Astrocyte of the spinal cord (primary cell): ENCODE measurements at places on chromosomes 4 and X.

DNA sequence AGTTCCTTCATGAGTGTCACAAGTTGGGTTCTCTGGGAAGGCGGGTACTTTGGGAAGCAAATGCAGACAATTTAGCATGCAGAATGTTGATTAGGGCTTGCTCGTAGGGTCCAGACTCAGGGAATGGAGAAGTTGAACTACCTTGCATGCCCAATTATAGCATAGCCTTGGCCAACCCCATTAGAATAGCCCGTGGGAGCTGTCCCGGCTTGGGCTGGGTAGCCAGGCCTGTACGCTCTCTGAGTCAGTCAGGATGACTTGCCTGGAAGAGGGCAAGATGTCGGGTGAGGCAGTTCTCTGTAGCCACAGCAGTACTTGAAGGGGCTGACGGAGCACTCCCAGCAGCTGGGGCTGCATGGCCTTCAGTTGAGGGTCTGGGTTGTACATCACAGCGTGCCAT, 19.5 kb downstream of the KIAA0232 start:
- DNase-seq: no peak

DNA sequence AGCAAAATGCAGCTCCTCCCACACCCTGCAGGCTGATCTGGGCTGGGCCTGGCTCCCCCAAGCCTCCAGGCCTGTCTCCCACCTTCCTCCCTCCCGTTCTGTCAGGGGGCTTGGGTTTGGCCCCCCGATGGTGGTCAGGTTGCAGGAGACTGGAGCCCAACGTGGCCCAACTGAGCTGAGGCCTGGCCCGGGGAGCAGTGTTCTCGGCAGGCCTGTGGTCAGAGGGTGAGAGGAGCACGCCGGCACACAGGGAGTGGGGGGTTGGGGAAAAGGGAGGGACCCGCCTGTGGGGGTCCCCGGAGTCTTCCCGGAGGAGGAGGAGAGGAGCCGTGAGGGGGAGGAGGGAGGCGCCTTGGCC, 43.2 kb upstream of the NKX1-1 start:
- DNase-seq: no peak

GRCh38 chr4:174537634-174538033, 15.3 kb upstream of the HPGD start:
- DNase-seq: no peak

GRCh38 chr4:181766061-181766548, 477.1 kb upstream of the TENM3 start:
- no peak for DNase-seq

GRCh38 chrX:153870791-153871360, 15.1 kb downstream of the L1CAM start:
- DNase-seq: no peak

- DNase-seq: peak; percentile 75
These were observed 51.8 kb upstream of the CBLL2 start for GRCh38 chrX:22220941-22221340.

GRCh38 chrX:41808047-41808446, 84.1 kb downstream of the GPR82 start:
- no peak for DNase-seq

GRCh38 chrX:100975212-100975611, 5.7 kb downstream of the ARL13A start:
- no peak for DNase-seq

DNA sequence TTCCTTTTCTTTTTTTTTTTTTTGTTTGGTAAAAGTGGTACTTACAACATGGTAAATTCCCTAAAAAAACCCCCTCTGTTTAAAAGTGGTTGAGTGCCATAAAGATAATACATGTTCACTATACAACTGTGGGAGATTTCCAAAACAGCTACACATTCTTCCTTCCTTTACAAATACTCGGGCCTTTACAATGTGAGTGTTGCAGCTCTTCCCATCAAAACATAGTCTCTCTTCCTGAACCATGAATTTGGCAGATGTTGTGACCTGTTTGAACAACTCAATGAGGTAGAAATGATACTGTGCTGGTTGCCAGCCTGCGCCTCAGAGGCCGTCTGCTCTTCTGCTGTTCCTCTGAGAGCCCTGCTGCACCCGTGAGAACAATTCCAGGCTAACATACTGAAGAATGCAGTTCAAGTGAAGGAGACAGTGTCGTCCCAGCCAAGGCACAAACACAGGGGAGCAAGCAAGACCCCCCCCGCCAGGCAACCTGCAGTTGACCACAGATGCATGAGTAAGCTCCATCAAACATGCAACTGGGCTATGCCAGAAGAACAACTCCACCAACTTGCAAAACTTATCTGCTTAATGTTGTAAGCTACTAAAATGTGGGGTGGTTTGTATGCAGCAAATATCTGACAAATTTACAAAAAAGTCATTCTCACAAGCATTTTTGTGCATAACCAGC, 645.0 kb downstream of the PCDH7 start:
- no peak for DNase-seq

DNA sequence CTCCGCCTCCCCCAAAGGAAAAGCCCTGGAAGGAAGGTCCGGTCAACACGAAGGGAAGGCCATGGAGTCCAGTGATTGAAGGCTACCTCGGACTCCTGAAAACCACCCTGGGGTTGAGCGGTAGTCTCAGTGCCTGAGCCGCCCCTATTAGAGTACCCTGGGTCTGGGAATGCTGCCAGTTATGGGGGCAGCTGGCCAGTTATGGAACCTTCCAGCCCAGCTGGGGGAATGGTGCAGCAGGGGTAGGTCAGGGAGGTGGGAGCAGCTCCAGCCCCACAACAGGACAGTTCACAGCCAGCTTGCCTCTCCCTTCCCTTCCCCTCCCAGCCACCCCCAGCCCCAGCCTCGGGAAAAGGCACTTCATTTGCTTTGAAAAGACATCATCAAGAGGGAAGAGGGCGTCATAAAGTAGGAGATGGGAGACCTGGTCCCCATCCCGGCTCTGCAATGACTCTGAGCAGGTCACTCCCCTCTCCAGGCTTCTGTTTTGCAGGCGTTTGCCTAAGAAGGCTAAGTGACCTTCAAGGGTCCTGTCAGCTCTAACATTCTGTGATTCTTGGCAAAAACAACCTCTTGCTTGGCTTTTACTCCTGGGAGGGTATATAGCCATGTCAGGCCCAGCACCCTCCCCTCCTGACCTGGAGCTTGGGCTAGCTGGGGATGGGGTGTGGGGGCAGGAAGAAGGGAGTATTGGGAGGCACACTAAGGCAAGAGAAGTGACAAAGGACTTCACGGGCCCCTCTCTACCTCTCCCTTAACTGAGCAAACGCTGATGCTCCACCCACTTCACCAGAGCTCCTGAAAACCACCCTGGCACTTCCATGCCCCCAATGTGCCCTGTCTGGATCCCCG, 8.0 kb downstream of the APLN start:
- no peak for DNase-seq

DNA sequence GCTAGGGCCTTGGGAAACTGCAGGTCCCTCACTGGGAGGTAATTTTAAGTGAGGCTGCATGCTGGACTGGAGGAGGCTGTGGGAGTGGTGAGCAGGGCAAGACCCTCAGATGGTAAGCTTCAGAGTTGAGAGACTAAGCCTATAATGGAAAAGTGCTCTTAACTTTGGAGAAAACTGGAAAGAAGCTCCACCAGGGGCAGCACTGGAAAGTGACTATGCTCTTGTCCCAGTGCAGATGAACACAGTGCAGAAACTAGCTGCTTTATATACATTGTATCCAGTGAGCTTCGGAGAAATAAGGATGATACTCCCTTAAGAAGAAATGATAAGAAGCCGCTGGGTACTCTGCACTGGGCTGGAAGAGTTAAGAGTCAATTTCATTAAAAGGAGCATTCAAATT, 3.2 kb upstream of the MAGEB2 start:
- DNase-seq: no peak

GRCh38 chrX:67585401-67585800, 41.6 kb downstream of the AR start:
- DNase-seq: no peak

- no peak for DNase-seq
These were observed 43.8 kb upstream of the HPSE start for GRCh38 chr4:83378419-83378818.

DNA sequence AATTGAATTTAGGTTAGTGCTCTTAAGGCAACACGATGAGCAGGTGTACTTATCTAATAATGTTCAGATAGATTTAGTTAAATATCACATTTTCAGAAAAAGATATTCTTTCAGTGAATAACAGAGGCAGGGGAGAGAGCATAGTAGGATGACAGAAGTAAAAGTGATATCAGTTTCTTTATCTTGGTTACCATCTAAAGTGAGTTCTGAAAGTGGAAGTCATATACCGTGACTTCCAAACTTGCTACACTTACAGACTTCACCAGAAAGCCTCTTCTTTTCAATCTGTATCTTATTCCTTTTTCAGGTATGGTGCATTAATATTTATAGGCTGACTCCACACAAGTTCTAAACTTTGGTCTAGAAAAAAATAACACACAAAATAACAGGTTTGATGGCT, 124.9 kb downstream of the POU4F2 start:
- DNase-seq: no peak

DNA sequence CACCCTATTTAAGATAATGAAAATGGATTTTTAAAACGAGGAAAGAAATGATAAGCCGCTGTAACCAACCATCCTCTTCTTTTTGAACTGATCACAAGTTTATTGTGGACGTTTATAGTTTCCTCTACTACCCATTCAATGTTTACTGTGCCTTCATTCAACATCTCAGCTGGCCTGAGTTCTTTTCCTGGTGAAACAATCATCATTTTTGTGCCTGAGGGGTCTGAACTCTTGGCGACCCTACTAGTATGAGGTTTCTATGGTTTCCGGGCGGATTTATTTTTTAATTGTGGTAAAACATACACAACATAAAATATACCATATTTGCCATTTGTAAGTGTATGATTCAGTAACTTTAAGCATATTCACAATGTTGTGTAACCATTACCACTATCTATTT, 100.7 kb downstream of the SPRY1 start:
- no peak for DNase-seq

DNA sequence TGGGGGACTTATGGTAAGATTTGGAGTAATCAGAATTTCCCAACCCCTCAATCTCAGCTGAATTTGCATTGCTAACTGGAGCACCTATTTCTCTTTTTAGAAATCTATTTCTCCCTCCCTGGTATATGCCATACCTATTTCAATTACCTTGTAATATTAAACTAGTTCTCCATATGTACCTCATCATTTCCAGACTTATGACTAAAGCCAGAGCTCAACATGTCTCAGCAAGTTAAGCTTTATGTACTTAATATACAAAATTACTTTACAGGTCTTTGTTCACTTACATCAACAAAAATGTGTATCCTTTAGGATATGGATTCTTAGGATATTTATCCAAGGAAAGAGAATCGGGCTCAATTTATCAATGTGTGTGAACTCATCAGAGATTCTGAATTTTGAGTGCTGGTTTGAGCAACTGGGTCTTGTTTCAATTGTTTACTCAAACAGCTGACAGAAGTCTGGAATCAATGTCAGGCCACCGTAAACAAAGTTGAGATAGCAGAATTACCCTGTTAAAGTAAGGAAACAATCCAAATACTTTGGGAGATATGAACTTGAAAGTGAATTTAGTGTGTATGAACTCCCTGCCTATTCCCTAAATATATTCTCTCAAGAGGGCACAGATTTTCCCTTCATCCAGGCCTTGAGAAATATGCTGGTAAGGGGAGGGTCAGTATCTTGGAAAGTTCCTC, 199.6 kb downstream of the VEGFC start:
- no peak for DNase-seq

- no peak for DNase-seq
These were observed 6.8 kb upstream of the SORCS2 start for GRCh38 chr4:7185487-7186030.

GRCh38 chr4:8582941-8583654, 2.9 kb downstream of the GPR78 start:
- DNase-seq: no peak

DNA sequence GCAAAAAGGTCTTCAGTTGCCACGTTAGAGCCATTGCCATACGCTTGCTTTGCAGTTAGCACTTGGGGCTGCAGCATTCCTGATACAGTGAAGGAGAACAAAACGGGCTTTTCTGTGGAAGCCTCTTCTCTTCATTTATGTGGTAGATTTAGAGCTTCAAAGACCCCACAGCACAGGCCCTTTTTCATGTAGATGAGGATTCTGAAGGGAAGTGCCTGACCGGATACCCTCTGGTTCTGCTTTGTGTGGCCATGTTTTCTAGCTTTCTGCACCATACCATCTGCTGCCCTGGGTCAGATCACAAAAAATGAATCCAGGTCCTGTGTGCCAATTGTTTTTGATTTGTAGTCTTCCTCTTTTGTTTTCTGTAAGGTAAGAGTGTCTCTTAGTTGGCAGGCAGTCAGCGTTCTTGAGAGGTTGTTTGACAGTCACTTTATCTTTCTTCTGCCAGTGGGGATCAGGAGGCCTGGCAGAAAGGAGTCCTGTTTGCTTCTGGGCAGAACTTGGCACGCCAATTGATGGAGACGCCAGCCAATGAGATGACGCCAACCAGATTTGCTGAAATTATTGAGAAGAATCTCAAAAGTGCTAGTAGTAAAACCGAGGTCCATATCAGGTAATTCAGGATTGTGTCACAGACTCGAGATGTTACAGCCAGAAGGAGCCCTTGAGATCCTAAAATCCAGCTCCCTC, 7.7 kb downstream of the LAP3 start:
- DNase-seq: no peak

GRCh38 chr4:102281171-102281839, 64.0 kb downstream of the SLC39A8 start:
- DNase-seq: no peak

GRCh38 chr4:93764639-93765246, 63.8 kb upstream of the ATOH1 start:
- DNase-seq: peak; percentile 55

GRCh38 chrX:152735101-152735500, 1.5 kb downstream of the MAGEA12 start:
- no peak for DNase-seq

- no peak for DNase-seq
These were observed 102.1 kb upstream of the MID1IP1 start for GRCh38 chrX:38699121-38699520.

DNA sequence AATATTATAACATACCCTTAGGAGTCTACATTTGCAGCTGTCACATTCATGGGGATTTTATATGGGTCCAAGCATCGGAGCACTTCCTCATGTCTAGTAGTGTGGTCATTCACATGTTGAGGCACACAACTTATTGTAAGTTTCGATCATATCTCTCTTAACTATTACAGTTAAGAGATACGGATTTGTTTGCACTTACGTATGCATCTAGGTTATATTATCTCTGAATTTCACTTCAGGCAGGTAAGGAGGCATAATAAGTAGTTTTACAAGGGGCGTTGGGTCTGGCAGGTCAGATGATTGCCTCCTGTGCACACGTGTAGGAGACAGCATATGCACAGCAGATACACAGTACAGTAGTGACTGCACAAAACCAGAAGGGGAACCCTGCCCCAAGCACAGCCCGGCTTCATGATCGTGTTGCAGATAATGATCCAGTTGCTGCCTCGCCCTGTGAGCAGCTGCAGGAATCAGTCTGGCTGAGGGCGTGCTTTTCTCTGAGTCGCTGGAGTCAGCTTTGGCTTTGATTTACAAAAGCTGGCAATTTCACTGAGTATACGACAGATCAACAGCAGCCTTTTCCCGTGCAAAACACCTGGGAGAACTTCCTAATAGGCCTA, 302.9 kb upstream of the GATB start:
- no peak for DNase-seq
